ENCODE measurements at places on chromosomes 7 and 10. TPM values are rescaled to one million over a fixed set of nuclear protein-coding genes. Genes with fewer than 3 reads are reported as not detected.

The OR6V1 gene
- 1.2 TPM for polyA plus RNA-seq

The PLCE1 gene
- polyA plus RNA-seq, result 0.48 TPM

The PLXDC2 gene
- polyA plus RNA-seq, result 105 TPM

The C10orf105 gene
- polyA plus RNA-seq, result not detected

The BMS1 gene
- polyA plus RNA-seq, result 8.5 TPM

The TOMM7 gene
- 1,220 TPM for polyA plus RNA-seq

The AKR1C4 gene
- polyA plus RNA-seq, result not detected

The NT5C2 gene
- 18.8 TPM for polyA plus RNA-seq

The DNA2 gene
- polyA plus RNA-seq, result 2.2 TPM

The PRPS1L1 gene
- not detected for polyA plus RNA-seq

The GATA3 gene
- polyA plus RNA-seq, result not detected

The FKBP9 gene
- 87.0 TPM for polyA plus RNA-seq

The MRPS33 gene
- polyA plus RNA-seq, result 488 TPM

The CALY gene
- polyA plus RNA-seq, result 13.9 TPM

The CALHM3 gene
- polyA plus RNA-seq, result not detected

The OR2A12 gene
- not detected for polyA plus RNA-seq

The CPA4 gene
- polyA plus RNA-seq, result not detected

The CDC14C gene
- not detected for polyA plus RNA-seq

The GIMAP8 gene
- polyA plus RNA-seq, result not detected

The SEMA3D gene
- polyA plus RNA-seq, result 0.98 TPM

The VAX1 gene
- polyA plus RNA-seq, result not detected
